ENCODE measurements at places on chromosomes 4 and X.

GRCh38 chr4:82784681-82785610, 13.7 kb downstream of the SCD5 start:
- no peak for DNase-seq

GRCh38 chr4:185792384-185793115, 19.4 kb downstream of the SORBS2 start:
- DNase-seq: no peak

DNA sequence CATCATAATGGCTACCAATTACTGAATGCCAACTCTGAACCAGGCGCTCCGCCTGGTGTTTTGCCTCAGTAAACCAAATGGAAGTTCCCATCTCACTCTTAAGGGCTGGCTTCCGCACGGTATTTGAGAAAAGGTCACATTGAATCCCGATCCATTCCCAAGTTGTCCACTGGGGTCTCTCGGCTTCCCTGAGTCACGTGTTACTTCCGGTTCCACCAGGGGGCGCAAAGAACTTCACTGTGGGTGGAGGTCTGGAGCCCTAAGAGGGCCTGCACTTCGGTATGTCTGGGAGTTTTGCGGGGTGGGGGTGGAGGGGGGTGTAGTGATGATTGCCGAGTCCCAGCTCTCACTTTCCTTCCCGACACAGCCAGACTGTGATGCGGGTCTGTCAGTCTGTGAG, 13.4 kb upstream of the NHS start:
- no peak for DNase-seq

- DNase-seq: no peak
These were observed 41.4 kb downstream of the MAML3 start for GRCh38 chr4:140112576-140112975.

DNA sequence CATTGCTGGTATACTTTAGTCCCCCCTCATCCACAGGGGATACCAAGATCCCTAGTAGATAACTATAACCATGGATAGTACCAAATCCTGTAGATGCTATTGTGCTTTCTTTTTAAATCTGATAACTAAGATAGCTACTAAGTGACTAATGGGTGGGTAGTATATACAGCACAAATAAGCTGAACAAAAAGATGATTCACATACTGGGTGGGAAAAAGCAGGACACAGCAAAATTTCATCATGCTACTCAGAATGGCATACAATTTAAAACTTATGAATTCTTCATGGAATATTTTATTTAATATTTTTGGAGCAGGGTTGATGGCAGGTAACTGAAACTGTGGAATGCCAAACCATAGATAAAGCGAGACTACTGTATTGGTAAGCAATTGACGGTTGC, 161.6 kb downstream of the IL15 start:
- DNase-seq: no peak

DNA sequence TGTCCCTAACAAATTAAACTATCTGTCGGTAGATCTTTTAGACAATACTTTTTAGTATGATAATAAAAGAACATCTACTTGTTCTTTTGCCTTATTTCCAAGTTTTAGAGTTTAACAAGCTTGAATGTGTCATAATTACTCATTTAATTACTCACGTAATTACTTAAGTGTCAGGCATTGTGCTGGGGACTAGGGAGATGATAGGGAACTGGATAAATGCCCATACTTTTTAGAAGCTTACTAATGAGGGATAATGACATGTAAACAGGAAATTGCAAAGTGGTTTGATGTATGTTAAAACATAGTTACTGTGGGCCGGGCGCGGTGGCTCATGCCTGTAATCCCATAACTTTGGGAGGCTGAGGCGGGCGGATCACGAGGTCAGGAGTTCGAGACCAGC, 158.3 kb downstream of the DMD start:
- no peak for DNase-seq

DNA sequence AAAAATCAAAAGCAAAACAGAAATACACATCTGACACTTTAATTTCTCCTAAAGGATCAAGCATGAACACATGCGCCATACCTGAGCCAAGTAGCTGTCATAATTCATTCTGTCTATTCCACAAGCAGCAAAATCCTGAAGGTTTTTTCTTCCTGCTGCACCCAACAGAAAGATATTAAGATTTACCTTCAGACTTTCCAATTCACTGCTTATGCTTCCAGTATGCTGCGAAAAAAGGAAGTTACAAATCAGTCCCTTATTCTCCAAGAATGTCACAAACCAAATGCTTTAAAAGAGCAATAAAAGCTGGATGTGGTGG, 29.2 kb upstream of the FGFBP2 start:
- no peak for DNase-seq

GRCh38 chr4:112840061-112840460, 203.1 kb downstream of the LARP7 start:
- DNase-seq: no peak
